KG1 (cell line): ENCODE measurements at places on chromosomes 7 and 10.
A peak's percentile ranks its signal among the peaks of the same experiment; 100 is the strongest.

DNA sequence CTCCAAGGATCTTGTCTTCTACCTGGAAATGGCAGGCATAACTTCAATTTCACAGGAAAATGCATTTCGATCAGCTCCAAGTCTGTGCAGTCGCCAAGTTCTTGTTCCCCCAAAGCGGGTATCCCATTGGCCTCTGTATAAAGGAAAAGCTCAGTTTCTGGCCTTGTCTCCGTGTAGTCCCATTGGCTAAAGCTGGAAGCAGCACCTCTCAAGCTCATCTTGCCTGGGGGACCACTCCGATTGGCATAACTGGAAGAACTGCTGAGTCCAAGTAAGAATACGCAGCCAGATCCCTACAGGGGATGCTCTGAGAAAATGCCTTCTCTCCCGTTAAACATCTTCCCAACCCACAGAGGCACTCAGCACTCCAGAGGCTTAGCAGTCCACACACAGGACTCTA is 205.2 kb downstream of the GFRA1 start:
- no peak for DNase-seq

DNA sequence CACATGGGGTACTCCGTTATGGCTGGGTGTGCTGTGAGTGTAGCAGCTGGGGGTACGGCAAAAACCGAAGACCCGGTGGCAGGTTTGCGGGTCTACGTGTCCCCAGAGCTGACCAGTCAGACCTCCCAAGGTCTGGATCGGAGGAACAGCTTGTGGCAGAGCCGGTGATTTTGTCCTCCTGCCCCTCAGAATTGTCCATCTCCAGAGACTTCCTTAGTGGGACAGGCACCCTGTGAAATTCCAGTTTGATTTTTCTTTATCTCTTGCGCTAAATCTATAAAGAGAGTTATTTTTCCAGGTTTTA is 1.0 kb downstream of the EIF3B start:
- DNase-seq: no peak

GRCh38 chr7:103573479-103574058 is 127.6 kb upstream of the SLC26A5 start:
- peak; percentile 0 for DNase-seq

GRCh38 chr10:5364890-5365338 is at the start of gene UCN3:
TSS of gene UCN3 (plus strand) at chr10:5364966. CDS start at chr10:5373721, 8,755 bp downstream.
- no peak for DNase-seq

DNA sequence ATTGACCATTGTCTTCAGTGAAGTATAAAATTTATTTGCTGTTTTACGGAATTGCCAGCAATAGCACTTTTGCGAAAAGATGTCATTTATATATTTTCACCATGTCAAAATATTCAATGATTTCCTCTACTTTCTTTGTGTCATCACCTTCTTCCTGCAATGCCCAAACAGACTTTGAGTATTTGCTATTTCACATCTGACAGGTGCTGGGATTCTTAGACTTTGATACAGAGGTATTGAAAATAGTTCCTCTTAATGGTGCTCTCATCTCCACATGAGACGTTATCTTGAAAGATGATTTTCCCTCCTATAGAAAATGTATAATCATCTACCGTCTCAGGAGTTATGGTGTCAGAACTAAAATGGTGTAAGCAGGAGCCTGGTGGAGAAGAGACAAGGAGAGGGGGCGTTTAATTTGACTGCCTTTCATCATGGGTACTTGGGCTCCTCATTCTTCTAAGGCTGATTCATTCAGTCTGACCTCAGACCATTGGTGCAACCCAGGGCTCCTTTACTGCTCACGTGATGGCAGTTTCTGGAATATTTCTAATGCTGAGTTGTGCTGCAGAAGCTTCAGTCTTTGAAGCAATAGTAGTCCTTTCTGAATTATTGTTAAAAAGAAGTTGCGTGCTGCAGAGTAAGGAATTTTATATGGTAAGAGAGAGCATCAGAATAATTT is 404.6 kb downstream of the PHTF2 start:
- no peak for DNase-seq

- DNase-seq: no peak
Measured at GRCh38 chr10:125035588-125036295, 93.8 kb downstream of the ZRANB1 start.

DNA sequence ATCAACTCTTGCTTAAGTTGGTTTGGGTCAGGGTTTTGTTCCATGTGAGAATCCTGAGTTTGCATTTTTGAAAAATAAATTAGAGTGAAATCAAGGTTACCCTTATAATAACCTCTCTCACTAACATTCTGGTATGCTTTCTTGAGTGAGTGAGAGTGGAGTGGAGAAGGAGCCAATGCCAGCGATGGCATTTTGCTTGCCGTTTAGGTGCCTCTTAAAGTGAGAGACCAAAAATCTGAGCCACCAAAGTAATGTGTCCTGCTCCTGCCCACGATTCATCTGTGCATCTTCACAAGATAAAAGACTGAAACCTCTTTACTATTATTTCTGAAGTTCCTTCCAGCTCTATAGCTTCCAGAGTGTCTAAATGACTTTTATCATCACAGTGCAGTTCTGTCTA is 23.4 kb upstream of the XPNPEP1 start:
- no peak for DNase-seq

DNA sequence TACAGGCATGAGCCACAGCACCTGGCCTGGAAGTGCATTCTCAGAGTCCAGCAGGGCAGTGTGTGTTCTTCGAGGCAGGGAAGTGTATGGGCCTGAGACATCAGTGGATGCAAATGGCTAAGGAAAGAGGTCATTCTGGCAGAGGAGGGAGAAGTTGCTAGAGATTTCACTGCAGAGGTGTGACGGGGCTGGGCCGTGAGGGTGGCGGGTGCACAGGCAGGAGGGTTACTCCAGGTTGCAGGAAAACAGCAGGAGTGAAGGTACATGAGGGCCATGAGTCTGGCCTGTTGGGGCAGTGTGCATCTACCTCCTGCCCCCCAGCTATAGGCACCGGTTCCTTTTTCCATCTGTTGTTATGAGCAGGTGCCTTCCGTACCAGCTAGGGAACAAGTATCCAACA is 29.3 kb downstream of the COL26A1 start:
- DNase-seq: no peak

- no peak for DNase-seq
Measured at GRCh38 chr10:90031776-90032175, 330.4 kb downstream of the KIF20B start.

GRCh38 chr10:69629897-69630650 is at the start of gene FAM241B:
TSS of gene FAM241B (plus strand) at chr10:69630247. CDS start at chr10:69631744, 1,497 bp downstream.
- DNase-seq: peak; percentile 3

DNA sequence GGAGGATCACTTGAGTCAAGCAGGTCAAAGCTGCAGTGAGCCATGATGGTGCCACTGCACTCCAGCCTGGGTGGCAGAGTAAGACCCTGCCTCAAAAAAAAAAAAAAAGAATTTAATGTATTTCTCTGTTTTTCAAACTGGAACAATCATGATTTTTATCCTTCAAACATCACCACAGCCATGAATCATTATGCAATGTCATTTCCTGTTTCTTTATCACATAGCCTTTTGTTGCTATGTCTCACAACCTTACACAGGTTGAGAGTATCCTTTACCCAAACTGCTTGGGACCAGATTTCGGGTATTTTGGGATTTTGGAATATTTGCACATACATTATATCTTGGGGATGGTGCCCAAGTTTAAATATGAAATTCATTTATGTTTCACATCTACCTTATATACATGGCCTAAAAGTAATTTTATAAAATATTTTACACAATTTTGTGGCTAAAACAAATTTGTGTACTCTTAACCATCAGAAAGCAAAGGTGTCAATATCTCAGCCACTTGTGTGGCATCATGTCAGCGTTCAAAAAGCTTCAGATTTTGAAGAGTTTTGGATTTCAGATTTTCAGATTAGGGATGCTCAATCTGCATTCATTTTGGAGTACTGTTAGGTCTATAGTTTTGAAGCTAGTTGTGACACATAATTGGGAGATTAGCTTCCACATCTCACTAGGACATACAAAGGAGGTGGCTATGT is 8.2 kb downstream of the NT5C3A start:
- no peak for DNase-seq

GRCh38 chr10:51090190-51090589 is 15.9 kb downstream of the PRKG1 start:
- DNase-seq: no peak

GRCh38 chr7:37247861-37248260 is 200.8 kb downstream of the ELMO1 start:
- no peak for DNase-seq

GRCh38 chr7:8549046-8549445 is 115.6 kb downstream of the NXPH1 start:
- DNase-seq: no peak

- DNase-seq: no peak
Measured at GRCh38 chr7:66237906-66238772, 33.0 kb downstream of the TPST1 start.

DNA sequence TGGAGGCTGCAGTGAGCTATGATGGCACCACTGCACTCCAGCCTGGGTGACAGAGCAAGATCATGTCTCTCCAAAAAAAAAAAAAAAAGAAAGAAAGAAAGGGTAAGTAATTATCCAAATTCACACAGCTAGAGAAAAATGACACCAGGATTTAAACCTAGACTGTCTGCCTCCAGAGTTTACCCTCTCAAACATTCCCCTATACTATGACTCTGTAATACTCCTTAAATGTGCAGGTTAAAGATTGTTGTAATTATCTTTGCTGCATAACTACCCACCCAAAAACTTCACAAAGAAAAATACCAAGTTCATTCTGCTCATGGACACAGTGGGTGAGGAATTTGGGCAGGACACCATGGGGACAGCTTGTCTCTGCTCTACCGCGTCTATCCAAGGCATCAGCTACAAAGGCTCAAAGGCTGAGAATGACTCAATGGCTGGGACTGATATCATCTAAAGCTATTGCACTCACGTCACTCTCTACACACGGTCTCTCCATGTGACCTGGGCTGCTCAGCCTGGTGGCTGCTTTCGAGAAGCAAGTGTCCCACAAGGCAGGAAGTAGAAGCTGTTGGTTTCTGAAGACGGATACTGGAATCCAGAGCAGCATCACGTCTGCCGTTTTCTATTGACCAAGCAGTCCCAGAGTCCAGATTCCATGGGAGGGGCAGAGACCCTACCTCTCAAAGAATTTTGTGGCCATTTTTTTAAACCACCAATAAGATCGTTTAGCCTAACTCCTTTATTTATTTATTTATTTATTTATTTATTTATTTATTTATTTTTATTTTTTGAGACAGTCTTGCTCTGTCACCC is 185.7 kb upstream of the AUTS2 start:
- peak; percentile 60 for DNase-seq

DNA sequence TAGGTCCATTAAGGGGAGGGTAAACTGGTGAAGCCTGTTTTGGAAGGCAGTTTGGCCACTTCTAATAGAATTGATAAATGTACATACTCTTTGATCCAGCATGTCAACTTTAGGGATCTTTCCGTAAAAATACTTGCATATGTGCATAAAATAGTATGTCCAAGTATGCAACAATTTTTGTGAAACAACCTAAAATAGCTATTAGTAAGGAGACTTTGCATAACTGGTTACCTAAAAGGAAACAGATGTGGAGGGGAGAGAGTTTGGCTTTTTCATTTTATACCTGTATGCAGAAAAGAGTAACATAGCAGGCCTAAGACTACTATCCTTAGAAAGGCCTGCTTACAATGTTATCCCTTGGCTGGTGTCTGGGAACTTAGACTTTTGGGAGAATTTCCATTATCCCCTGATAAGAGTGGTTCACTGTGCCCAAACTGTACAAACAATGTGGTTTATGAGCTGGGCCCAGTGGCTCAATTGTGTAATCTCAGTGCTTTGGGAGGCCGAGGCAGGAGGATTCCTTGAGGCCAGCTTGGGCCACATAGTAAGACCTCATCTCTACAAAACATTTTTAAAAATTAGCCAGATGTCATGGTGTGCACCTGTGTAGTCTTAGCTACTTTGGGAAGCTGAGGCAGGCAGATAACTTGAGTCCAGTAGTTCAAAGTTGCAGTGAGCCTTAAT is 21.3 kb downstream of the PTPN12 start:
- DNase-seq: no peak

GRCh38 chr10:131242007-131242406 is 69.5 kb downstream of the TCERG1L start:
- DNase-seq: no peak
